Suprapubic skin (tissue), 4 donors: ENCODE measurements at places on chromosomes 6 and 20.

DNA sequence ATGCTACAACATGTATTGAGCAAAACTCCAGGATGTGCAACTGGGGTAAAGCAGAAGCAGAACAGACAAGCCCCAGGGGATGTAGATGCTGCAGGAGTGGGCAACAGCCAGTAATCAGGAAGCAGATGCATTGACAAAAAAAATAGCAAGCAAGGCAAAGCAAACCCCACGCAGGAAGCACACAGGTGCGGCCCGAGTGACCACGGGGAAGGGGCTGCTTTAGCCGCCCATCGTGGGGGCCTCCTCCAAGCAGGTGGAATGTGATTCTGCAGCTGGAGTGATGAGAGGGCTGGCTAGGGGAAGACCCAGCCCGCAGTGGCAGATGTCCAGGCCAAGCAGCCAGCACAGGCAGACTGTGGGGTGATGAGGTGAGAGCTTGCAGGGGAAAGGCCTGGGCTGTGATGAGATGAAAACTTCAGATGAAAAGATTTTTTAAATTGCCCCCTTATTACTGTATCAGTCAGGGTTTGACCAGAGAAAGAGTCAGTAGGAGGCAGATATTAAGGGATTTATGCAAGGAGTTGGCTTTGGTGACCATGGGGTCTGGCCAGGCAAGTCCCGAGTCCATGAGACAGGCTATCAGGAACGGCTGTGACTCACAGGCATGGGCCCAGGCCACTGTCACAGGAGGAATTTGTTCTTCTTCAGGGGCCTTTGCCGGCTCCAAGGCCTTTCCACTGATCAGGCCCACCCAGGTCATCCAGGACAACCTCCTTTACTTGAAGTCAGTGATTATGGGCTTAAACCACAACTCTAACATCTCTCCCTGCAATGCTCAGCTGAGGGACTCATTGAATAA, 207.6 kb downstream of the ANKRD60 start:
- peak; percentile 79 for DNase-seq

DNA sequence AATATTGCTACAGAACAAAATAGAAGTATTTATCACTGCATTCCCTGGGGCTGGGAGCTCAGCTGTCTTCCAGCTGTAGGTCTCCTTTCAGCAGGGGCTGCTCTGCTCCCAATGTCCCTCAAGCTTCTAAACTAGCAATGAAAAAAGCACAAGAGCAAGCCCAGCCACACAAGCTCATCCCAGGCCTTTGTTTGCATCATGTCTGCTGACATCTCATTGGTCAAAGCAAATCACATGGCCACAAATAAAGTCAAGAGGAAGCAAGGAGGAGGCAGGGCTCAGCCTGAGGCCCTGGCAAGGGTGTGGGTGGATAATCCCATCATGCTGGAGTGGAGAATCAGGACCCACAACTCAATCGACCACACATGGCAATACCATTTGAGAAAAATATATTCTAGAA, 2.2 kb upstream of the BFSP1 start:
- no peak for DNase-seq

GRCh38 chr6:160804639-160805038, 102.6 kb downstream of the PLG start:
- no peak for DNase-seq

DNA sequence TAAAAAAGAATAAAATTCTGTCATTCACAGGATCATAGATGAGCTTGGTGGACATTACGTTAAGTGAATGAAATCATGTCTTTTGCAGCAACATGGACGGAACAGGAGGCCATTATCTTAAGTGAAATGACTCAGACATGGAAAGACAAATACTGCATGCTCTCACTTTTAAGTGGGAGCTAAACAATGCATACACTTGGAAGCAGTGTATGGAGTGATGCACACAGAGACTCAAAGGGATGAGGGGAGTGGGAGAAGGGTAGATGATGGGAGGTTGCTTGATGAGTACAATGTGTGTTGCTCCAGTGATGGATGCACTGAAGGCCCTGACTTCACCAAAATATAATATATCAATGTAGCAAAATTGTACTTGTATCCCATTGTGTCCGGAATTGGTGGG, 293.4 kb downstream of the CD109 start:
- DNase-seq, result no peak

DNA sequence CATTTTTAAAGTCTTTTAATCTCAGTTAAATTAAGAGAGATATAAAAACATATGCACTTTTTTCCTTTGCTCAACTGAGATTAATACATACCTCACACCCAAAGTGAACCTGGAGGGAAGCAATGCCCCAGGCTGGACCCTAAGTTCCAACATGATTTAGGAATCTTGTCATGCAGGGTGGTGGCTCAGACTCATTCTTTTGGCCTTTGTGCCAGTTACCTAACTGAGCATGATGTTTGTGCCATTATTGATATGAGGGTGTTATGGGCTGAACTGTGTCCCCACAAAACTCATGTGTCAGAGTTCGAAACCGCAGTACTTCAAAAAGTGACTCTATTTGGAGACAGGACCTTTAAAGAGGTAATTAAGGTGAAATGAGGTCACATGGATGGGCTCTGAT, 188.0 kb downstream of the ARHGAP18 start:
- no peak for DNase-seq

- DNase-seq, result no peak
Measured at GRCh38 chr6:121032268-121033006, 301.8 kb downstream of the TBC1D32 start.

GRCh38 chr6:117677553-117678141, 2.4 kb downstream of the NUS1 start:
- DNase-seq, result no peak
